ENCODE measurements at places on chromosomes 1 and 21.

DNA sequence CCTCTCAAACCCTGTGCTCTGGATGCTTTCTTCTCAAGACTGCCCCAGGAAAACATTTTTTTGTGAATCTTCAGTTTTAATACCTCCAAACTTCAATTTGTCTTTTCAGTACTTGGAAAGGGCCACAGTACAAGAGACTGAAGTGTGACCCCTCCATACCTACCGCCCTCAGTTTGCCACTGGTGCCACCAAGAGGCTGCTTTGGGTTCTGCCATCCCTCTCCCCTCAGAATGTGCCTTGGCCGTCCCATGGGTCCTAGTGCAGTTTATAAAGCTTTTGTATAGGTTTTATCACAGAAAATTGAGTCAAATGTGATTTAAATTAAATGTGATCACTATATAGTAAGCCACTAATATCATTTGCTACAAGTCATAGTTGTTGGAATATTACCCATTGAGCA lies 60.8 kb upstream of the PGD start:
- peak; percentile 69 for DNase-seq

DNA sequence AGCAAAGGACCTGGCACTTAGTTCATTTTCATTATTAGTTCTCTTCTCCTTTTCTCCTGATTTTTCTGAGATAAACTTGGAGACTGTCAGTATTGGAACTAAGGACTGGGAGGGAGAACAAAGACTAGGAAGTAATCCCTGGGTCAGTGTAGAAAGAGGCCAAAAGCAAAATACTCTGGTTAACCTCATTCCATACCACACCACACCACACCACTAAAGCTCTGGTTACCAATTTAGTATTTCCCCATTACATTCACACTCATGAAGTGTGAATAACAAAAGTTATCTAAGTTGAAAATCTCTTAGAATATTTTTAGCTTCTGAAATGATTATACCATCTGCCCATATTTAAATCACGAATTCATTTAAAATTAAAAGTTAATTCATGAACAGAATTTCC lies 68.9 kb upstream of the DMRTA2 start:
- no peak for DNase-seq

DNA sequence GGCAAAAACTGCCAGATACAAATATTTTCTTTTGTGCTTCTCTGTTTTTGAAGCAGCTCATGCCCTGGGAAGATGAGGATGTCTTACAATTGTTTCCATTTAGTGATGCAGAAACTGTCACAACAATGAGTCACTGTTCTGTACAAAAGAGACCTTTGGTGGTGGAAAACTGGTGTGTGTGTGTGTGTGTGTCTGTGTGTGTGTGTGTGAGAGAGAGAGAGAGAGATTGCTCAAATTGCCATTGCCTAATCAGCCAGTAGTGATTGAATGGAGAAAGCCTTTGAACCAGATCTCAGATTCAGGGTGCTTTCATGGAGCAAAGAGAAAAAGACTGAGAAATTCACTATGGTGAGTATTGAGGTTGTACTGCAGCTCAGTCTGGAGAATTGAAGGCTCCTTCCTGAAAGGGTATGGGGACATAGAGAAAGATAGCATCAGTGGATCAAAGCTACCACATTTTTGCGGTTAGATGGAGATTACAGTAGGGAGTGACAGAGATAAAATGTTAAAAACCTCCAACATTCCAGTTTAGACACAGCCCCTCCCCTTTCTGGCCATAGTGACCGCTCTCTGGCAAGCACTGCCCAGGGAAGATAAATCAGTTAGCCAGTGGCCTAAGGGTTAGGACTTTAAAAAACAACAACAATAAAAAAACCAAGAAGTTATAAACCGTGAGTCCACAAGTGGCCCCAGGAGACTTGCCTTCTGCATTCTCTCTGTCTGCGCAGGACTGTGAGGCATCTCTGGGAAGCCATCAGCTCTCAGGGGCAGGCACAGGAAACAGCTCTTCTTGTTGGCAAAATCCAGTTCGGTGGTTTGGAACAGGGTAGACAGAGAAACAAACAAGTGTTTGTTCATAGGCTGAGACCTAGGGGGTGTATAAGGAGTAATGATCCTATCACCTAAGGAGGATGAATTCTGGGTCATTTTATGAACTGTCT lies 406.5 kb downstream of the DUSP10 start:
- DNase-seq, result no peak

DNA sequence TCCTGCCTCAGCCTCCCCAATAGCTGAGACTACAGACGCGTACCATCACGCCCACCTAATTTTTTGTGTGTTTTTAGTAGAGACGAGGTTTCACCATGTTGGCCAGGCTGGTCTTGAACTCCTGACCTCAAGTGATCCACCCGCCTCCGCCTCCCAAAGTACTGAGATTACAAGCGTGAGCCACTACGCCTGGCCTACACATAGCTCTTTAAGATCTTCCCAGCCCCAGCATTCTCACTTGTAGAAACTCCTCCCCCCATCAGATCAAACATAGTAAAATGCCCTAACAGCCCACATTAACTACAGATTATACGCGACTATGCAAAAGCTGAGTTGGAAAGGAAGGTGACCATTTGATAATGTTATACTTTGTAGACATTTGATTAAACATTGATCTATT lies 634.8 kb downstream of the MATN1 start:
- no peak for DNase-seq

DNA sequence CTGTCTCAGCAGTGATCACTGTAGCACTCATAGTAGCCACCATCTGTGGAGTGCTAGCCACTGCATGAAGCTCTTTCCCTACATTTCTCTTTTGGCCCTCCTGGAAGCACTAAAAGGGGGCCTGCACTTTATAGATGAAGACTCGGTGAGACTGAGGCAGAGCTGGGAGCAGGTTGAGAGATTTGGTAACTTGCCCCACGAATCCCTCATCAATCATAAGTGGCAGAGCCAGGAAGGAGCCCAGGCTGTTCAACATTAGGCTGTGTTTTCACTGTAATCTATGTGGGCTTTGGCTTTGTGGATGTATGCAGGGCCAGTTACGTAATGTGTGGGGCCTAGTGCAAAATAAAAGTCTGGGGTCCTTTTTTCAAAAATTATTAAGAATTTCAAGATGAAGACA lies 13.3 kb upstream of the ETV3 start:
- no peak for DNase-seq

GRCh38 chr1:200415227-200415626 lies 5.4 kb upstream of the ZNF281 start:
- no peak for DNase-seq

- DNase-seq, result no peak
These were observed 76.8 kb downstream of the STUM start for GRCh38 chr1:226625326-226625725.

- DNase-seq, result no peak
These were observed 971 bp downstream of the CAPZB start for GRCh38 chr1:19484338-19484797.

GRCh38 chr1:184296466-184297243 lies 90.2 kb upstream of the C1orf21 start:
- DNase-seq, result no peak

GRCh38 chr1:178354816-178355215 lies 141.9 kb downstream of the CLEC20A start:
- DNase-seq, result no peak

DNA sequence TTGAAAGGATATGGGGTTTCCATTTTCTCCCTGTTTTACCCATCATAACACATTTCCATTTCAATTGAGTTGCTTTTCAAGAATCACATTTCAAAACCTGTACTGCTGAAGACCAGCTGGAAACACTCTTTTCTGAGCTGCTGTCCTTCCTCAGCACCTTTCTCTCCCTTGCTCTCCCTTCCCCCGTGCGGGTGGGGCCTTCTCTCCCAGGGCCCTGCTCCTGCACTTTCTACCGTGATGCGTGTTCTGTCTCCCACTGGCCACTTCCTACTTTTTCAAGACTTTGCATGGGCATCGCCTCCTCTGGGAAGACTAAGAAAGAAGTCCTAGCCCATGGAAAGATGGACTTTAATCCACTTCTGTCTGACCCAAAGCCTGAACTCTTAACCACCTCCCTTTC lies 390.4 kb downstream of the PTPRU start:
- DNase-seq, result no peak

DNA sequence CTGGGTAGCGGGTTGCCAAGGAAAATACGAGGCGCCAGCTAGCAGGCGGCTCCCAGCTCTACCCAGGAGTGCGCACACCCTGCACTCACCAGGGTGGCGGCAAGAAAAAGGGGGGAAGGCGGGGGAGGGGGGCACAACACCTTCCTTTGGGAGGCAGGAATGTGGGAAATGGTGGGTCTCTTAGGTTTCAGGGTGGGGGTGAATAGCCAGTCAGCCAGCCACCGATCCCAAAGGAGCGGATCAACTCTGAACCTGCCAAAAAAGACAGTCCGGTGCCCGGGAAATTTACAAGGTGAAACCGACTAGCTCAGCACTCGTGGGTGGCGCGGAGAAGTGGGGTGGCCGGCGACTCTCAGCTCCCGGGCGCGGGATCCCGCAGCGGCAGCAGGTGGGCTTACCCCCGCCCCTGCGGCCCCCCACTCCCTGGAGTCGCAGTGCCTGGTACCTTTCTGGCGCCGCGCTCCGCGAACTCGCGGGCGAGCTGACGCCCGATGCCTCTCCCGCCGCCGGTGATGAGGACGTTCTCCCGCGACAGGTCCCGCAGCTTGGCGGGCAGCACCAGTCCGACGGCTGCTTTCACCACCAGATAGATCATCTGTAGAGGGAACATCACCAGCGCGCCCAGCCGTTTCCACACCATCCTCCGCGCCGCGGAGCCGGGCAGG lies 1.2 kb downstream of the DHRS3 start:
- no peak for DNase-seq

DNA sequence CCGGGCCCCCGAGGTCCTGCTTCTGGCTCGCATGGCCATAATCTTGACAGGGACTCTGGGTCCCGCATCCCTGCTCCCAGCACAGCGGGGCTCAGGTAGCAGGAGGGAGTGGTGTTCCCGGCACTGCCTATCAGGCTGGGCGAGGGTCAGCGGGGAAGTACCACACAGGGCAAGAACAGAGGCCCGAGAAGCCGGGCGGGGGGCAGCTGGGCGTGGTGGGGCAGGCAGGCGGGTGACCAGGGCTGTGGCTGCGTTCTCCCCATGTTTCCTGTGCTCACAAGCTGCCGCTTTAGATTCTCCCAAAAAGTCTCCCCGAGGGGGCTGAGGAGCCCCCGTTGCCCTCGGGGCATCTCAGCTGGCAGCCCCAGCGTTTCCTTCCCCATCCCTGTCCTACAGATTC lies 18.3 kb downstream of the ATAD3B start:
- no peak for DNase-seq

GRCh38 chr1:200075938-200076546 lies 48.5 kb downstream of the NR5A2 start:
- DNase-seq, result no peak

GRCh38 chr1:229381234-229381633 lies 38.4 kb upstream of the CCSAP start:
- no peak for DNase-seq

- no peak for DNase-seq
These were observed 253.1 kb downstream of the OMA1 start for GRCh38 chr1:58293388-58293787.

DNA sequence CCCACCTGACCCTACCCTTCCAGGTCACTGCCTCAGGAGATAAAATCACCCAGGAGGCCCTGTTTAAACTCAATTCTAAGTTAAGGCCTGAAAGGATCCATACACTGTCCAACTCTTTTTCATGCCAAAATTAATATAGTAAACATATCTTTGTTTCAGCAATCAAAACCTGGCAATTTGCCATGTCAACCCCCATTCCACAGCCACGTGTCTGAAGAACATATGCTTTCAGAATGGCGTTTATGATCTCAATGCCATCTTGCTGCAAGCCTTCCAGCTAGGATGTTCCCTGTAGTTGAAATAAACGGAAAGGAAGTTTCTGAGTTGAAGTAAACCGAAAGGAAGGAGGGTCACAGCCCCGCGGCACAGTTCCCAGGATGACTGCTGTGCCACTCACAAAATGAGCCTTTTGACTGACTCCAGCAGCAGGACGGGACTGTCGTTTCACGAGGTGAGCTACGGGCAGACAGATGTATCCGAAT lies 472.0 kb downstream of the SMYD3 start:
- DNase-seq, result no peak

- DNase-seq, result no peak
These were observed 310.8 kb downstream of the USP25 start for GRCh38 chr21:16040601-16041000.

DNA sequence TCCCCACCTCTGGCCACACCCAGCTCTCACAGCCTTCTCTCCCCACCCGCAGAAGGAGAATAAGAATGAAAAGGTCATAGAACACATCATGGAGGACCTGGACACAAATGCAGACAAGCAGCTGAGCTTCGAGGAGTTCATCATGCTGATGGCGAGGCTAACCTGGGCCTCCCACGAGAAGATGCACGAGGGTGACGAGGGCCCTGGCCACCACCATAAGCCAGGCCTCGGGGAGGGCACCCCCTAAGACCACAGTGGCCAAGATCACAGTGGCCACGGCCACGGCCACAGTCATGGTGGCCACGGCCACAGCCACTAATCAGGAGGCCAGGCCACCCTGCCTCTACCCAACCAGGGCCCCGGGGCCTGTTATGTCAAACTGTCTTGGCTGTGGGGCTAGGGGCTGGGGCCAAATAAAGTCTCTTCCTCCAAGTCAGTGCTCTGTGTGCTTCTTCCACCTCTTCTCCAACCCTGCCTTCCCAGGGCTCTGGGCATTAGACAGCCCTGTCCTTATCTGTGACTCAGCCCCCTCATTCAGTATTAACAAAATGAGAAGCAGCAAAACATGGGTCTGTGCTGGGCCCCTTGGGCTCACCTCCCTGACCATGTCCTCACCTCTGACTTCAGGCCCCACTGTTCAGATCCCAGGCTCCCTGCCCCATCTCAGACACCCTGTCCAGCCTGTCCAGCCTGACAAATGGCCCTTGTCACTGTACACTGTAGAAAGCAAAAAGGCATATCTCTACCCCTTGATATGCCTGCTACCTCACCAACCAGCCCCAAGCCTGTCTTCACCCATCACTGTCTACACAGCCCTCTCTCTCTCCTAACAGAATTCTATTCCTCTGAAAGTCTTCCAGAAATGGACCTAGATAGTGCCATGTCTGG lies 3.2 kb downstream of the S100A9 start:
- no peak for DNase-seq

- DNase-seq, result no peak
These were observed 69.9 kb upstream of the LPGAT1 start for GRCh38 chr1:211900441-211900840.

DNA sequence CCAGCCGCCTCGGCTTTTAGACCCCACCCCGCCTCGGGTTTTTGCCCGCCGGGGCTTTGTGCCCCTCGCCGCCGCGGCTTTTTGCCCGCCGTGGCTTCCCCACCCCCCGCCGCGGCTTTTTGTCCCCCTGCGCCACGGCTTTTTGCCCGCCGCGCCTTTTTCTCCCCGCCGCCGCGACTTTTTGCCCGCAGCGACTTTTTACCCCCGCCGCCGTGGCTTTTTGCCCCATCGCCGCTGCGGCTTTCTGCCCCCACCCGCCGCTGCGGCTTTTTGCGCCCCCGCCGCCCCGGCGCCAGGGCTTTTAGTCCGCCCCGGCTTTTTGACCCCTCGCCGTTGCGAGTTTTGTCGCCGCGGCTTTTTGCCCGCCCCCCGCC lies 474.4 kb downstream of the FAM72C start:
- DNase-seq, result no peak

DNA sequence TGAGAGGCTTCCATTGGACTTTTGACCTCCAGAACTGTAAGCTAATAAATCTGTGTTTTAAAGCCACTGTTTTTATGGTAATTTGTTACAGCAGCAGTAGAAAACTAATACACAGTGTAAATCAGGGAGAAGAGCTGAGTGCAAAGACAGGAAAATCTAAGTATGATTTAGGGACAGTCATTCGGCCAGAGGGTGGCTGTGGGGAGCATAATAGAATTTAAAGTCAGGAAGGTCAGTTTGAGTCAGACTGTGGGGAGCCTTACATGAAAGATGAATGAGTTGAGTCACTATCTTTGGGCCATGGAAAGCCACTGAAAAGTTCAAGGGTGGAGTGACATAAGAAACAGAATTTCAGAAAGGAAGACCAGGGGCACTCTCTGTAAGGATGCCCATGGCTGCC lies 52.4 kb upstream of the SSX2IP start:
- no peak for DNase-seq
